ENCODE measurements at places on chromosomes 11 and 22. TPM values are rescaled to one million over a fixed set of nuclear protein-coding genes. Genes with fewer than 3 reads are reported as not detected.

DNA sequence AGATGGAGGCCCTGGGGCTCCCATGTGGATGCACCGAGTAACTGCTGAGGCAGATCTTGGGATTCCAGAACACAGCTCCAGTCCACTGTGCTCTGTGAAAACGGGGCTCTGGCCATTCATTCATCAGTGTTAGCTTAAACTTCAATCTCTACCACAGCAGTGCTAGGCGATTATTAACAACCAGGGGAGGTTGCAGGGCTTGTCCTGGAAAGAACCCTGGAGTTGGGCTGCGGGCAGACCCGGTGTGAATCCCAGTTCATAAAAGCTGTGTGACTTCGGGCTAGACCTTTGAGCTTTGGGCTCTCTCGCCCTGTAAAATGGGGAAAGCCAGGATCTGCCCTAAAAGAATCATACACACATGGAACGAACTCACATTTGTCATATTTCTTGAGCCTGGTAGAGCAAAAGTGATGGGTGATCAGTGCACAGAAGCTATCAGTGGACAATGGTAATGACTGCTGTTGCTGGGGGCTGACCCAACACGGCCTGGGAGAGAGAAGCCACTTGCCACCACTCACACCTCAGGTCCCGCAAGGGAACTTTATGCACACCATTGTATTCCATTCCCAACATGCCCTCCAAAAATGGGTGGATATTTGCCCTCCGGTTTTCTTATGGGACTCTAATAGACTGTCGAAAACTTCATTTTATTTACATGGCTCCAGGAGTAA, 15.6 kb upstream of the CRYBB3 start:
- ATAC-seq, result no peak

The CASP5 gene
- not detected for total RNA-seq

GRCh38 chr11:114074546-114075343, 15.2 kb downstream of the ZBTB16 start:
- ATAC-seq, result no peak

The LRRC55 gene
- total RNA-seq, result 9.6 TPM

DNA sequence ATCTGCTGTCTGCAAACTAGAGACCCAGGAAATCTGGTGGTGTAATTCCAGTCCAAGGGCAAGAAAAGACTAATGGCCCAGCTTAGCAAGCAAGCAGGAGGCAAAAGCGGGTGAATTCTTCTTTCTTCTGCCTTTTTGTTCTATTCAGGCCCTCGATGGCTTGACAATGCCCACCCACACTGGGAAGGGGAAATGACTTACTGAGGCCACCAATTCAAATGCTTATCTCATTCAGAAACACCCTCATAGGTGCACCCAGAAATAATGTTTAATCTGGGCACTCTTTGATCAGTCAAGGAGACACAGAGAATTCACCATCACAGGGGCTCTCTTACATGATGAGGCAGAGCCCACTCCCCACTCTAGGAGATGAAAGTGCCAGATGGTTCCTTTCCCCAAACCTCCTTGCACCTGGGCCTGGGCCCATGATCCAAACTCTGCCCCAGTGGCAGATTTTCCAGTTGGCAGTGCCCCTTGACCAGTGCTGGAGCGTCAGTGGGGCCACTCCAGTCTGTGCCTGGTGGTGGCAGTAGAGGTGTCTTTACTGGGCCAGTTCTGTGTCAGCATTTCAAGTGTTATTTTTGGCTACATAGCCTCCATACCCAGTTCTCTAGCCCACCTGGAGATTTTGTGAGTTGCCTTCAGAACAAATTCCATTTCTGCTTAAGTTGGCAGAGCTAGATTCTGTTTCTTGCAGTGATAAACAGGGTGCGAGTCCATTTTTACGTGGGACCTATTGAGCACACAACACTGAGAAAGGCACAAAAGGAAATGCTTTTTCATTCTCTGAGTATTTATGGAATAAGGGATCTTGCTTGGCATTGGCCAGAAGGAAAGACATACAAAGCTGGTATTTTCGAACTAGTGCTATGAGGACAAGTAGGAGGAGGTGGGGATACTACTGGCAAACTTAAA, 7.5 kb downstream of the ELMOD1 start:
- peak; percentile 64 for ATAC-seq

GRCh38 chr11:116931206-116931953, 94.0 kb upstream of the APOA1 start:
- ATAC-seq, result no peak

- ATAC-seq, result no peak
These were observed 132.6 kb upstream of the TEAD1 start for GRCh38 chr11:12541583-12542151.

DNA sequence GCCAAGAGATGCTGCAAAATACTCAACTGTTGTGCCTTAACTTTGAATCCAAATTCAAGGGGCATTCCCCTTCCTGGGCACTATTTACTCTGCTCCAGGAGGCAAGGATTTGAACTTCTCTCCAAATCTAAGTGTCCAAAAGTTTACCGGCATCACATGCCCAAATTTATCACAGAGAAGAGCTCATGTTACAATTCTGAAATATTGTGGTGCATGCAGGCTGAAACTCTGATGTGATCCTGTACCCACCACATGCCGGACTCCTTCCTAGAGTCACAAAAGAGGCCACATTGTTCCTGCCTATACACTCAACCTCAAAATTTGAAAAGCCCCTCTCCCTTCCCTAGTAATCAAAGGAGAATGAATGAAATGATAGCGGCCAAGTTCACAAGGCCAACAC, 1.3 kb downstream of the TRAF6 start:
- no peak for ATAC-seq

- ATAC-seq, result no peak
These were observed 3.1 kb downstream of the DRD4 start for GRCh38 chr11:640021-640706.

- no peak for ATAC-seq
These were observed 51.0 kb upstream of the CSNK2A3 start for GRCh38 chr11:11403763-11404725.

DNA sequence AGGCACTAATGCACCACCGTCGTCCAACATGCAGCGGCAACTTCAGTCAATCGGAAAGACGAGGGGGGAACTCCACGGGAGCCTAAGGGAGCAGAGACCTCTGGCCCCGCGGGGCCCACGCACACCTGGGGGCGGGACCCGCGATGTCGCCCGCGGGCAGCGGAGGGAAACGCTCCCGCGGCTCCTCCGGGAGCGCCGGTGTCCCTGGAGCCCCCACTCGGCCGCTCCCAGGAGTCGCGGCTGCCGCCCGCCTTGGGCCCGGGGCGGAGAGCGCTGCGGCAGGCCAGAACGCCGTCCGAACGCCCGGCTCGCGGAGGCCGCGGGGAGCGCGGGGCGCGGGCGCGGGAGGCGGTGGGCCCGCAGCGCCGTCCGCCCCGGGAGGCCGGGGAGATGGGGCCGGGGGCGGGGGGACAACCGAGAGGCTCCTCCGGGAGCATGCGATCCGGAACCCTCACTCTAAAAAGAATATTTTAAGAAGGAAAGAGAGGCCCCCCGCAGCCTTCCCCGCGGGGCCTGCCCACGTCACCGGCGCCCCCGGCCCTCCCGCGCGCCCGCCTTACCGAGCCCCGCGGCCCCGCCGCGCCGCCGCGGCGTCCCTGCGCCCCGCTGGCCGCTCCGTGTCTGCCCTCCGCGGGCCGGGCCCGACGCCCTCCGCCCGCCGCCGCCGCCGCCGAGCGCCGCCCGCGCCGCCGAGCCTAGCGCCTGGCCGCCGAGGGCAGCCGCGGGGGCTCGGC, 86.6 kb upstream of the ARHGAP32 start:
- ATAC-seq, result peak; percentile 18

The GSC2 gene
- not detected for total RNA-seq

GRCh38 chr11:10295064-10295901, 1.3 kb upstream of the SBF2 start:
- ATAC-seq, result no peak

The PIH1D2 gene
- 2.1 TPM for total RNA-seq

- peak; percentile 69 for ATAC-seq
These were observed 901 bp upstream of the KMT2A start for GRCh38 chr11:118435290-118435892.

GRCh38 chr11:44893846-44894617, 56.7 kb downstream of the TP53I11 start:
- peak; percentile 98 for ATAC-seq

The IL18 gene
- total RNA-seq, result 3.1 TPM

GRCh38 chr11:64572143-64572542, 18.9 kb upstream of the SLC22A12 start:
- no peak for ATAC-seq

- ATAC-seq, result peak; percentile 24
These were observed 5.9 kb downstream of the PHOX2A start for GRCh38 chr11:72238040-72238450.

DNA sequence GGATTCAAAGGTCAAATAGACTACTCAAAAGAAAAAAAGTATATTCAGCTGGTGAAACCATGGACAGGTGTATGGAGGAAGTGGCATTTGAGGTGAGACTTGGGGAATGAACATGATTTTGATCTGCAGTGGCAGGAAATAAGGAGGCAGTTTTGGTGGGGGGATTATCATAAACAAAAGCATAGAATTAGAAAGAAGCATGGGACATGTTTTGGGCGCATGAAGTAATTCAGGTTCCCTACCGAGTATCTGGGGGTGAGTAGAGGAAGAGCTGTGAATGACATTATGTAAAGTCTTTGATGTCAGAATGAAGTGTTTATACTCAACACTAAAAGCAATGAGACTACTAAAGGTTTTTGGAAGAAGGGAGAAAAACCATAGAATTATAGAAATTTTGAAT, 3.1 kb downstream of the CLMP start:
- no peak for ATAC-seq

The PDE2A gene
- 11.1 TPM for total RNA-seq

The MPZL2 gene
- total RNA-seq, result 0.72 TPM

The OR6A2 gene
- total RNA-seq, result 0.16 TPM

GRCh38 chr11:37689951-37690350, 1091.9 kb upstream of the RAG2 start:
- no peak for ATAC-seq

The GDPD4 gene
- total RNA-seq, result not detected

The NPAS4 gene
- total RNA-seq, result 12.7 TPM

GRCh38 chr11:86091566-86091965, 22.7 kb upstream of the PICALM start:
- ATAC-seq, result no peak

- ATAC-seq, result no peak
These were observed 12.9 kb upstream of the MRGPRE start for GRCh38 chr11:3245071-3245470.

The LDHAL6A gene
- total RNA-seq, result 0.22 TPM

- ATAC-seq, result no peak
These were observed 1522.2 kb downstream of the TBC1D22A start for GRCh38 chr22:48284671-48285070.

GRCh38 chr11:118635237-118635591, 27.8 kb downstream of the PHLDB1 start:
- ATAC-seq, result peak; percentile 62

DNA sequence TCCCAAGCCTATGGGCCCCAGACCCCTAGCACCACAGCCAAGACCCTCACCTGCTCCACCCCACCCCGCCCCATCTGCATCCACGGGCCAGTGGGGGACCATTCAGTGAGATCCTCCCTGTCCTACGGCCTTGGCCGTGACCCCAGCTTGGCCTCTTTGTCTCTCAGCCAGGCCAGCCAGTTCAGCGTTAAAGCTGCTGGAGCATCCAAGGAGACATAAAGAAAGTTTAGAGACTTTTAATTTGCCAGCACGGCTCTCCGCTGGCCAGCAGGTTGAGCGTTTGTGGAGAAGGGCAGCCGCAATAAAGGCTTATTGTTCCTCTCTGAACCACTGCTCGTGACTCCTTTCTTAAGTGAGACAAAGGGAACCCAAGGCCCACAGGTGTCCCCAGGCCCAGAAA, 49.3 kb upstream of the LMO1 start:
- ATAC-seq, result peak; percentile 18

The PAMR1 gene
- 0.46 TPM for total RNA-seq

DNA sequence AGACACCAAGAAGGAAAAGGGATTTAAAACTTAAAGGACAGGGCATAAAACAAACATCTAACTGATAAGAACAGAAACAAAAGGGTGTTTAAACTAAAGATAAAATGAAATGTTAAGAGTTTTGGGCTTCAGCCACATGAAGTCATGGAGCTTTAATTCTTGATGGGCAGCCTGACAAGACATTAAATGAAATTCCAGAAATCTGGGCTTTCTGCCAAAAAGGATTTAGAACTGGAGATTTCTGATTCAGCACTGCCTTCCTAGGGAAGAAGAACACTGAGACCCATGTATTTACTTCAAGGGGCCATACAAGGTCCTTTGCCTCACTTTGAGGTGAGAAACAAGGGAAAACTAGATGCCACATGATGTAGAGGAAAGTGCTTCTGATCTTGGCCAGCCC, 355.9 kb upstream of the RAG2 start:
- ATAC-seq, result no peak

All from motor neuron (in vitro differentiated cells).